ENCODE measurements at places on chromosomes 12 and 14. TPM values are rescaled to one million over a fixed set of nuclear protein-coding genes. Genes with fewer than 3 reads are reported as not detected.

The TMCC3 gene
- total RNA-seq, result 0.65 TPM

The NKX2-1 gene
- not detected for total RNA-seq

The PPP4R4 gene
- 0.98 TPM for total RNA-seq

The MAX gene
- total RNA-seq, result 69.3 TPM

The AACS gene
- 25.1 TPM for total RNA-seq

The ACACB gene
- total RNA-seq, result 14.7 TPM

The PIGH gene
- total RNA-seq, result 8.0 TPM

The LTBR gene
- 71.8 TPM for total RNA-seq

The FAM90A1 gene
- not detected for total RNA-seq

The ASPG gene
- total RNA-seq, result not detected

The TEAD4 gene
- total RNA-seq, result 18.9 TPM

The FOXN3 gene
- 35.3 TPM for total RNA-seq

The WNT1 gene
- total RNA-seq, result not detected

The KLRG1 gene
- total RNA-seq, result not detected

The CEBPE gene
- total RNA-seq, result not detected

The MYF6 gene
- total RNA-seq, result not detected

The SERPINA9 gene
- total RNA-seq, result not detected

The SDR9C7 gene
- total RNA-seq, result not detected

The LRP1 gene
- total RNA-seq, result 381 TPM

The MYO1H gene
- not detected for total RNA-seq

The UTP20 gene
- 25.7 TPM for total RNA-seq

The RNF212B gene
- total RNA-seq, result not detected

The ETNK1 gene
- 37.6 TPM for total RNA-seq

The SSPN gene
- total RNA-seq, result 9.3 TPM

The SLC6A12 gene
- total RNA-seq, result not detected

The ARMH4 gene
- 4.2 TPM for total RNA-seq

The GPR68 gene
- total RNA-seq, result 1.3 TPM

The MORN3 gene
- 0.63 TPM for total RNA-seq

The TAS2R50 gene
- total RNA-seq, result 3.1 TPM

The MBD6 gene
- 4.2 TPM for total RNA-seq

The DDX54 gene
- 31.2 TPM for total RNA-seq

The KRT5 gene
- total RNA-seq, result not detected

The ZDHHC22 gene
- not detected for total RNA-seq
